NCI-H1092 (cell line): ENCODE measurements at places on chromosomes 12 and 14.

DNA sequence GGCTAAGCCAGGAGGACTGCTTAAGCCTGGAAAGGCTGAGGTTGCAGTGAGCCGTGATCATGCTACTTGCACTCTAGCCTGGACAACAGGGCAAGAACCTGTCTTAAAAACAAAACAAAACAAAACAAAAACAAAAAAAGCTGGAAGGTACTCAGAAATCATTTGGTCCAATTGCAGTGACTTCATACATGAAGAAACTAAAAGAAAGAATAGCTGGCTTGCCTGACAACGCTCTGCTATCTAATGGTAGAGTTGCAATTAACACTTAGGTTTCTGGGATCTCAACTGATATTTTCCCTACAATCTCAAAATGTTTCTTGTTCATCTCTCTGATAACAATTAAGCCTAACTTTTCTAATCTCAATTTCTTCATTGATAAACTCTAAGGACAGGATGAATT, 13.7 kb downstream of the EEA1 start:
- no peak for DNase-seq

DNA sequence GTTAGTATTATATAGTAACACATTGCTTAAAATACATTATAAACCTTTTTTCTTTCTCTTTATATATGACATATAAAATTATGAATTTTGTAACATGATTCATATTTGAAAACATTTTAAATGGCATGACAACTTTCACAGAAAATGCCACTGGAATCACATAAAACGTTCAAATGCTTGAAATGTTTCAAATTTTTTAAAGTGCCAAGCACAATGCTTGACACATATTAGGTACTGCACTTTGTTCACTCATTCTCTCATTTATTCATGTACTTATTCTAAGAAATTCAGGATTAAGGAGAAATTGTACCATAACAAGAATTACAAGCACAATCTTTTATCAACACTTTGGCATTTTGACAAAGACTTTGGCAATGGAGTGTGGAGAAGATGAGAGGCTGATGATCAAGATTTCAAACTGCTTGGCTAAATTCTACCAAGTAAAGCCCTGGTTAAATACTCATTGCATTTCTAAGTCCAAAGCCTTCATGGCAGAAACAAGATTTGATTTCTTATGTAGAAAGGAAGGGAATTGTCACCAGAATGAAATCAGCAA, 232.2 kb downstream of the C12orf50 start:
- no peak for DNase-seq

- no peak for DNase-seq
These were observed at the start of gene RNU6-7 for GRCh38 chr14:32201816-32202490. Gene RNU6-7, plus strand, starts transcription at chr14:32202045.

GRCh38 chr12:3236345-3237187, 159.4 kb downstream of the TSPAN9 start:
- no peak for DNase-seq

- no peak for DNase-seq
These were observed 142.5 kb upstream of the OVCH1 start for GRCh38 chr12:29639893-29640495.
